ENCODE measurements at places on chromosomes 7 and 10.

GRCh38 chr7:135977742-135978066, 545 bp upstream of the MTPN start:
- H3K4me1 ChIP-seq: peaks cover 10% of the 10 kb centered on the region
- peaks cover 2% of the 10 kb centered on the region for H3K27me3 ChIP-seq
- no peak overlapping the region for H3K27ac ChIP-seq
- peak overlapping the region; percentile 96 for H3K4me3 ChIP-seq

DNA sequence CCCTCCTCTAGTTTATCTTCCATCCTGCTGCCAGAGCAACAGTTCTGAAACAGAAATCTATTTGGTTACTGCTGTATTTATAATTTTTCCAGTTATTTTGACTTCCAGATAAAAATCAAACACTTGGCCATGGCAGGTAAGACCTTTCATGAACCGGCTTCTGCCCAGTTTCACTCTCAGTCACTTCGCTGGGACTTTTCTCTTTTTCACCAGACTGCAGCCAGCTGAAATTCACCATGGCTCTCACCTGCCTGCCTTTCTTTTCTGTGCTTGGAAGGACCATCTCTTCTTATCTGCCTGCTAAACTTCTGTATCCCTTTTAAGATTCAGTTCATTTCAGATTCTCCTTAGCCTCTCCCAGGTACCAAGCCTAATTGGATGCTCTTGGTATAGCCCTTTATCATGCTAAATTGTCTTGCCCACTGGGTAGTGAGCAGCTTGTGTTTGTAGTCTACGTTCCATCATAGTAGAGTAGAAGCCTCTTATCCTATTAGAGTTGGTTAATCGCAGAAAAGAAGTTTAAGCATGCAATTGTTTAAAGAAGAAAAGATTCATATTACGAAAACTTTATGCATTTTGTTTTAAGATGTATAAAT, 71.7 kb downstream of the TAF3 start:
- H3K36me3 ChIP-seq: no peaks in the 10 kb centered on the region
- H3K27ac ChIP-seq: no peak overlapping the region
- no peak overlapping the region for H3K4me3 ChIP-seq
- H3K4me1 ChIP-seq: peaks cover 16% of the 10 kb centered on the region
- no peaks in the 10 kb centered on the region for H3K27me3 ChIP-seq

DNA sequence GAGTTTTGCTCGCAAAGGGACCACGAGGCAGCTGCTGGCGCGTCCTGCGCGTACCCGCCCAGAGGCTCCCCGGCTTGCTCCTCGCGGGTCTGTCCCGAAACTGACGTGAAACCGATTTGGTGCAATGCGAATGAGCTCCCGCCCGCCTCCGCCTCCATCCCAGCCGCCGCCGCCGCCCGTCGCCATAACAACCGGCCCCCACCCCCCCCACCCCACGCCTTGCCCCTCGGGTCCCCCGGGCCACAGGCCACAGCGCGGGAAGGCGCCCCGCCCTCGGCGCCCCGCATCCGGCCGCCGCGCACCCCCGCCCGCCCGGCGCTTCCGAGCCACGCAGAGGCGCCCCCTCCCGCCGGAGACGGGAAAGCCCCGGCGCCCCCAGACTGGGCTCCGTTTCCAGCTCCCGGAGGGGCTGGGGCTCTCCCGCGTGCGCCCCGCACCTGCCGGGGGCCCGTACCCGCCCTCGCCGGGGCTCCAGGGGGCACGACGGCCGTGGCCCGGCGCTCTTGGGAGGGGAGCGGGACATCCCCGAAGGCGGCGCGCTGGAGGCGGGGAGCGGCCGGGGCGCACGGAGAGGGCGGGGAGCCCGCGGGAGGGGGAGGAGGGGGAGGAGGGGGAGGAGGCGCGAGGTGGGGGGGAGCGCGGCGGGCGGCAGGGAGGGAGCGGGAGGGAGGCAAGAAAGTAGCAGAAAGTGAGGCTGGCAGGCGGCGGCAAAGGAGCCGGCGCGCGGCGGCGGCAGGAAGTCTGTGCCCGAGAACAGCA, at the start of gene CAMK1D:
Gene CAMK1D (plus strand): TSS at position 678 of the 759 bp plus-strand sequence.
- H3K27ac ChIP-seq: peak within 1 kb of the TSS; percentile 95
- peak; percentile 81 for DNase-seq
- H3K4me1 ChIP-seq: peaks cover 2% of the 10 kb centered on the region

GRCh38 chr7:131234719-131235488, 92.8 kb upstream of the MKLN1 start:
- H3K4me1 ChIP-seq: no peaks in the 10 kb centered on the region
- no peak for DNase-seq
- H3K36me3 ChIP-seq: no peaks in the 10 kb centered on the region
- H3K27ac ChIP-seq: no peak overlapping the region
- H3K27me3 ChIP-seq: peaks cover 4% of the 10 kb centered on the region

DNA sequence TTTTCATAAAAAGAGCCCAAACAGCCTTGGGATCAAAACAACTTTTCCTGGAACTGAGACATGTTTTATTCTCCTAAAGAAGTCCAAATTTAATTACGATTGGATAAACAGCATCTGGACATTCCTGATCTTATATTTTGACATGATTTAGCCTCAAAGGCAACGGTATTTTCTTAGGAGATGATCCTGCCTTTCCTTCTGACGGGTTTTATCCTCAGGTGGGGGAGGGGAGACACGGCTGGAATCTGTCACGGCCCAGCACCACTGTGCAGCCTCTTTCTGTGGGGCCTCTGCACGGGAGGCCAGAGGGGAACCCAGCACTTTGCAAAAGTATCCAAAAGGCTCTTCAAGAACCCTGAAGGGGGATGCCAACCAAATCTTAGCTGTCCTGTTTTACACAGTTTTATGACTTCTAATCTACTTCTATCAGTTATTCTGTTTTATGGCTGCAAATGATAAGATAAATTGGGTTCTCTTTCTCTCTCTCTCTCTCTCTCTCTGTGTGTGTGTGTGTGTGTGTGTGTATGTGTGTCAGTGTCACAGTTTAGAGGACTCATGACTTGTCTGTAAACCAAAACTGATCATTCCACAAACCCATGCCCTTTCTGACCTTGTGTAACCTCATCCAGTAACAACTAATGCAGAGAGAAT, 321.1 kb upstream of the NPVF start:
- DNase-seq: no peak
- H3K27me3 ChIP-seq: peaks cover 5% of the 10 kb centered on the region
- H3K4me3 ChIP-seq: peak overlapping the region; percentile 77
- H3K4me1 ChIP-seq: peaks cover 60% of the 10 kb centered on the region

DNA sequence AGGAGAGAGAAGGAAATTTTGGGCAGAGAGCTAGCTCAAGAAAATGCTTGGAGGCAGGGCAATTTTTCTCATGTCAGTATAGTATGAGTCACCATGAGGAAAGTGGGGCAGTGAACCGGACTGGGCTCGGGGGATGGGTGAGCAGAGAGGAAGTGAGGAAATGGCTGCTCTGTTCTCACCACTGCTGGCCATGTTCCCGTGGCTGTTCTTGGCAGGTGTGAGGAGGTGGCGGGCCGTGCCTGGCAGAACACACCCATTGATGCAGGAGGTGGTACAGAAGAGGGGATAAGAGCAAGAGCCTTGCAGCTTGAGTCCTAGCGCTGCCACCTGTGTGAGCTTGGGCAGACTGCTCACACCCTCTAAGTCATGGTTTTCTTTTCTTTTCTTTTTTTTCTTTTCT, 304.4 kb upstream of the LYZL1 start:
- H3K4me3 ChIP-seq: no peak overlapping the region
- H3K36me3 ChIP-seq: no peaks in the 10 kb centered on the region
- peaks cover 2% of the 10 kb centered on the region for H3K4me1 ChIP-seq
- H3K27ac ChIP-seq: no peak overlapping the region

GRCh38 chr7:18276380-18276779, 219.2 kb upstream of the HDAC9 start:
- peaks cover 12% of the 10 kb centered on the region for H3K4me1 ChIP-seq
- H3K4me3 ChIP-seq: no peak overlapping the region
- DNase-seq: no peak
- H3K27ac ChIP-seq: no peak overlapping the region
- no peaks in the 10 kb centered on the region for H3K27me3 ChIP-seq

DNA sequence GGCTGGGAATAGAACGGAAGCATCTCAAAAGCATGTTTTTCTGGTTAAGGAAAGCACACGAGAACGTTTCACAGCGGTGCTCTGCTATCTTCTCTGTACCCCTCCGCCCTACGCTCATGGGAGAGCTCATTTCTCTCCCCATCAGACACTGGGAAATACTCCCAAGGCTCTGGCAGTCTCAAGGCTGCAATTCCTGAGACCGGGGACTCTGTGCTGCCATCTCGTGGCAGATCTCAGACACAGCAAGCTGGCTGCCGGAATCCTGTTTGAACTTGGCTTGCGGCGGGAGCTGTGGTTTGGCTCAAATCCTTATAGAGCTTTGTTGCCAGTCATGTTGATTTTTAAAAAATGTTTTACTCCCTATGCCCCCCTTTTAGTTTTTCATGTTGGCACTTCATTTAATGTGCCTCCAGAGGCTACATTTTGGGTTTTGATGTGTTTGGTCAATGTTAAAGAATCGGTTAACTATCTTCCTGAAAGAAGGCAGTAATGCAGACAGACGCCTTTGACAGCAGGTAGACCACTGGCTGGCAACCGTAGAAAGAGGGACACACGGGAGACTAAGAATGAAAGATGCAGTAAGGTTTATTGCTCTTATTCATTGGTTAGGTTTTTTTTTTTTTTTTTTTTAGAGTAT, 27.6 kb downstream of the BMPER start:
- no peak overlapping the region for H3K27ac ChIP-seq
- DNase-seq: peak; percentile 89
- no peaks in the 10 kb centered on the region for H3K36me3 ChIP-seq
- peaks cover 4% of the 10 kb centered on the region for H3K27me3 ChIP-seq

- peaks cover 10% of the 10 kb centered on the region for H3K27me3 ChIP-seq
- H3K27ac ChIP-seq: no peak overlapping the region
- H3K36me3 ChIP-seq: no peaks in the 10 kb centered on the region
- DNase-seq: no peak
- H3K4me1 ChIP-seq: no peaks in the 10 kb centered on the region
- no peak overlapping the region for H3K4me3 ChIP-seq
Measured at GRCh38 chr10:28661035-28661434, 16.3 kb upstream of the BAMBI start.

DNA sequence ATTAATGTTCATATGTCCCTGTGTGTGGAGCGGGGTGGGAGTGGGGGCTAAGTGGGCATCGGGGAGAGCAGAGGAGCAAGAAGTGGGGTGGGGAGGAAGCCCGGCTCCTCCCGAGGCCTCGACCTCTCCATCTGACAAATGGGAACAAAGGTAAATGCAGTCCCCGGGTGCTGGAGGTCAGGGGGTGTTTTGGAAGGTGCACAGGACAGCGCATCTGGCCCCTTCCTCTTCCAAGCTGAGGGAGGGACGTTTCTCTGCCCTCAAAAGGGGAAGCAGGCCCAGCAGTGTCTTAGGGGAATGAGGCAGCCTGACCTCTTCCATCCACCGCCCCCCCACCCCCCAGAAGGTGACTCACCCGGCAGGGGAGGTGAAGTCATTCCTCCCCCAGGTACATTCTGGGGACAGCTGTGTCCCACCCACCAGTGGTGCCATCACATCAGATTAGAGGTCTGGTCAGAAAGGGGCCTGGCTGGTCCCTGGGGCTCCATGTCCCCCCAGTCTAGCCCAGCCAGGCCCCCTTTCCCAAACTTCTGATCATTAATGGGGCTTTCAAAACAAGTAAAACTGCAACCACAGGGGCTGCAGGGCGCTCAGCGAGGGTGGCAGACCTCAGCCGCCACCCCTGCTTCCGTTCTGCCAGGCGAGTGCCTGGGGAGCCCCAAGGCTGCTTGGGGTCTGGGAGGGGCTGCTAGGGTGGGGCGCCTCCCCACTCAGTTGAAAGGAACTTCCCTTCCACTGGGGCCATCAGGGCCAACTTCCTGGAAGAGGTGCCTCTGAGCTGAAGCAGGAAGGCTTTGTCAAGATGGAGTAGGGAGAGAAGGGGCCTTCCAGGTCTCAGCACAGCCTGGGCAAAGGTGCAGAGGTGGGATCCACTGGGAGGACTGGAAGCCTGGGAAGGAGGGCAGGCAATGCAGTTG, 10.8 kb downstream of the LFNG start:
- H3K27me3 ChIP-seq: peaks cover 12% of the 10 kb centered on the region
- peak; percentile 19 for DNase-seq
- H3K27ac ChIP-seq: no peak overlapping the region
- peaks cover 2% of the 10 kb centered on the region for H3K4me1 ChIP-seq

DNA sequence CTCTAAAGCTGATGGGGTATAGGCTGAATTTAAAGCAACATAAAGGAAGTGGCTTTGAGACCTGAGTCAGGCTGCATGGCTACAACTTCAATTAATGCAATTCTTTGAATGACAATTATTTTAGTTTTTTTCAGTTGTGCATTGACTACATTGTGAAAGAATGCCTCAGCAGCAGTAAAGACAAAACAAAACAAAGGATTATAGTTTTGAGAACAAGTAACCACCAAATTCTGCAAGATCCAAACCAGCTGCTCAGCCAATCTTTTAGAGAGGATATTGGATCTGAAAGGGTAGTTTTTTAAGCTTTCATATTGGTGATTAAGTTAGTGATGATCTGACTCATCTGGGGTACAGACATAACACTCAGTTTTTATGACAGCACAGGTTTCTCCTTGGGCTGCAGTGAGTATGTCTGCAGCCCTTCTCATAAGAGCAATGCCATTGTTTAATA, 40.6 kb upstream of the ABCA13 start:
- no peak overlapping the region for H3K4me3 ChIP-seq

DNA sequence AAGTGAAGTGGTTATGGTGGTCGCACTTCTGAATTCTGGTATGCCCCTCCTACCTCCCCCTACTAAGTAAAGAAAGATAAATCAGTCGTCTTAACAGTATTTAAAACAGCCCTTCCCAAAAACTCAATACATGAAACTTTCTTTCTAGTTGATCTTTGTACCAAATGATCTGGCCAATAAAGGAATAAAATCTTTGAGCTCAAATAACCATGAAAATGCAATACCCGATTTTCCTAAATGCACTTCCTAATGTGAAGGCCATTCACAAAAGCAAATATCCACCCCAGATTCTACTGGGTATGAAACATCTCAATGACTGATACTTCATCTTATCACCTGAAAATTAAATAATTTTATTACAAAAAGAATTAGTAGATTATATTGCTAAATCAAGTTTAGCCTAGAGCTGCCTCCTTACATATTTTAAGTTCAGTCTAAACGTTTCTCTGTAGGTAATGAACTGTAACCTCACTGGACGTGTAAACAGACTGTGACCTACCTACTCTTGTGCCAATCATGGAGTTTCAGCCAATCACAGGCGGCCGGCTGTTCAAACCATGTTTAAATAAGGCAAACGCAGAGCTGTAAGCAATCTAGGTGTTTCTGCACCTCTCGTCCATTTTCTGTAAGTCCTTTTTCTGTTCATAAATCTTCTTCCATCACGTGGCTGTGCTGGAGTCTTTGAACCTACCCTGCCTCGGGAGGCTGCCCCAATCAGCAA, 146.9 kb upstream of the AKR1E2 start:
- no peaks in the 10 kb centered on the region for H3K4me1 ChIP-seq
- no peaks in the 10 kb centered on the region for H3K27me3 ChIP-seq
- no peak overlapping the region for H3K27ac ChIP-seq
- H3K4me3 ChIP-seq: no peak overlapping the region

GRCh38 chr7:76356823-76357222, 2.0 kb downstream of the YWHAG start:
- H3K4me1 ChIP-seq: peaks cover 27% of the 10 kb centered on the region
- no peak for DNase-seq
- peaks cover 19% of the 10 kb centered on the region for H3K27me3 ChIP-seq
- peak overlapping the region; percentile 98 for H3K4me3 ChIP-seq
- peaks cover 13% of the 10 kb centered on the region for H3K36me3 ChIP-seq

GRCh38 chr7:72805526-72806494, 22.2 kb downstream of the TYW1B start:
- no peak for DNase-seq
- peak overlapping the region; percentile 5 for H3K27ac ChIP-seq
- peaks cover 4% of the 10 kb centered on the region for H3K4me1 ChIP-seq
- H3K4me3 ChIP-seq: no peak overlapping the region

GRCh38 chr10:107422681-107423080, 258.2 kb upstream of the SORCS1 start:
- H3K27ac ChIP-seq: no peak overlapping the region
- peaks cover 2% of the 10 kb centered on the region for H3K4me1 ChIP-seq
- H3K27me3 ChIP-seq: no peaks in the 10 kb centered on the region
- H3K36me3 ChIP-seq: no peaks in the 10 kb centered on the region

All from glutamatergic neuron (in vitro differentiated cells).